ENCODE measurements at places on chromosomes 5 and 9.
A peak's percentile ranks its signal among the peaks of the same experiment; 100 is the strongest.

DNA sequence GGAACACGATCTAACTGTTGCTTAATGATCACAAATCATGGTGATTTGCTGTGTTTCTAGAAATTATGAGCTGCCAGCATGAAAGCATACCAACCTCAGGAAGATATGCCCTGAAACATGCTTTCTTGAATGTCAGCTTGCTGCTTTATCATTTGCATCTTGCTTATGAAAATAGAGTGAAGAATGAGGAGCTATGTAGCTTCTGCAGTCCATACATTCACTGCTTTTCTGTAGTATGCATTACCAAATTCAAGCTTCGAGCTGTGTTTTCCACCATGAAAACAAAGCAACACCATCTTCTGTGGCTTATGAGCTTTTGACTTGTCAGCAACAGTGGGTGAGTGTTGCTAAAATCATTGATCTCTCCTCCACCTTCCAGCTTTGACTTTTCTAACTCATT is 16.5 kb downstream of the F2RL2 start:
- no peak for DNase-seq

- DNase-seq: no peak
Observed at GRCh38 chr9:93597142-93597706, 20.8 kb downstream of the PHF2 start.

DNA sequence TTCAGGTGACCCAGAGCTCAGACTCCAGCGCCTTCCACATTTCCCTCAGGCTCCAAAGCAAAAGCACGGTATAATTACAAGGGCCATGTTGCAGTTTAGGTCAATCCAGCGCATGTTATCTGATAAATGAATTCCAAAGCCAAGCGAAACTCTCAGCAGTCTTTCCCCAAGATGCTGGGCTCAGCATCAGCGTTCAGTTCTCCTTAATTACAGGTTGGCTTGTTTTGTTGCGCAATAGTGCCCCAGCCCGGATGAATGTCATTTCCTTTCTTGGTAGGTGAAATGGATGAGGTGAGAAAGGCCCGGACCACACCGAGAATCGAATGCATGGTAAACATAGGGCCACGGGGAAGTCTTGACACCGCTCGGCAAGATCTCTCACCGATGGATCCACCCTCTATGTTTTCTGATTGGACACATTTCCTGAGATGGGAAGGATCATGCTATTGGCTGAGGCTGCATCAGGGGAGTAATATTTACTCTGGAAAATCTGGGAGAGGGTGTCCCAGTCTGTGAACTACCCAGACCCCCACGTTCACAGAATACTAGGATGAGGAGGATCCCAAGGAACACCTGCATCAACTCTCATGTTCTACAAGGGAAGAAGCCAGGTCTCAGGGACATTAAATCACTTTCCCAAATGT is 221.2 kb upstream of the ANKRD55 start:
- DNase-seq: peak; percentile 26

DNA sequence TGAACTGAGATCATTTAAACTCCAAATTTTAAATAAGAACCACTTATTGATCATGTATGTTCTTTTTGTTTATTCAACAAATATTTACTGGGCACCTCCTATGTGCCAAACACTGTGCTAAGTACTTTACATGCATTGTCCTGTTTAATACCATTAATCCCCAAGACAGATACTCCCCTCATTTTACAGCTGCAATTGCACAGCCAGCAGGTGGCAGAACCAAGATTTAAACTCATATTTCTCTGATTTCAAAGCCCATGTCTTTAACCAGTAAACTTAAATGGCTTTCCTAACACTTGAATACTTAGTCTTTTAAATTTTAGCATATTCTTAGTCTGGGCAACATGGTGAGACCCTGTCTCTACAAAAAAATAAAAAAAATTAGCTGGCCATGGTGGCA is 43.4 kb upstream of the KIAA1958 start:
- peak; percentile 59 for DNase-seq

- no peak for DNase-seq
Observed at GRCh38 chr5:1177826-1178528, 23.4 kb upstream of the SLC6A19 start.

- no peak for DNase-seq
Observed at GRCh38 chr9:119273984-119274665, 95.1 kb downstream of the BRINP1 start.

DNA sequence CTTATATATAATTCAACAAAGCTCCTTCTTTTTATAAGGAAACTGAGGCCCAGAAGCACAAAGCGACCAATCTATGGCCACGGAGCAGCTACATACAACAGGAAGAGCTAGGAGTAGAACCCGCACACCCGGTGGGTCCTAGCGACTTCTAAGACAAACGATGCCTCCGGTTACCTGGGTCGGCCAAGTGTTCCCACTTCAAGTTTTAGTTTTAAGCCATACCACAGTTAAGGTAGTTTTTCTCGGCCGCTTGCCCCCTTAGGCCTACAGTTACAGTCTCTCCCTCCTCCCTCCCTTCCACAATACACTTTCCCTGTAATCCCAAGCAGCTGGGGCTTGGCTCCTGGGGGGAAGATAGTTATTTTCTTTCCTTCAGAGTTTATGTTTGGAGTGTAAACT is 533 bp downstream of the SREK1IP1 start:
- DNase-seq: peak; percentile 34

GRCh38 chr5:159065135-159065534 is 34.6 kb downstream of the EBF1 start:
- DNase-seq: no peak

- no peak for DNase-seq
Observed at GRCh38 chr9:111036429-111036789, 1.9 kb downstream of the LPAR1 start.

- DNase-seq: no peak
Observed at GRCh38 chr5:94376672-94377345, 241.6 kb downstream of the KIAA0825 start.

DNA sequence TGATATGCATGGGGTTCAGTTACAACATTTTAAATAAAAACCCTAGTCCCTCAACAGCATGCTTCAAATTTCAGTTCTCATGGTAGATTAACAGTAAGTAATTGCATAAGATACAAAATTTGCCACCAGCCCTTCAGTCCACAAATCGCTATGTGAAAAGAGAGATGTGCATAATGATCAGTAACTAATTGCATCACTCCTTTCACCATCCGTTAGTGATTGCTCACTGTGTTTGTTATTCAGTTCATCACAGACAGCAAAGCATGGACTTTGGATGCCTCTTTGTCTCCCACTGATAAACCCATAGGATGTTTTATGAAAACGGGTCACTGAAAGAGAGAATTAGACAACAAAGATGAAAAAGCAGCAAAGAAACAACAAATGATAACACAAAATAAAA is 103.2 kb downstream of the MCTP1 start:
- no peak for DNase-seq

DNA sequence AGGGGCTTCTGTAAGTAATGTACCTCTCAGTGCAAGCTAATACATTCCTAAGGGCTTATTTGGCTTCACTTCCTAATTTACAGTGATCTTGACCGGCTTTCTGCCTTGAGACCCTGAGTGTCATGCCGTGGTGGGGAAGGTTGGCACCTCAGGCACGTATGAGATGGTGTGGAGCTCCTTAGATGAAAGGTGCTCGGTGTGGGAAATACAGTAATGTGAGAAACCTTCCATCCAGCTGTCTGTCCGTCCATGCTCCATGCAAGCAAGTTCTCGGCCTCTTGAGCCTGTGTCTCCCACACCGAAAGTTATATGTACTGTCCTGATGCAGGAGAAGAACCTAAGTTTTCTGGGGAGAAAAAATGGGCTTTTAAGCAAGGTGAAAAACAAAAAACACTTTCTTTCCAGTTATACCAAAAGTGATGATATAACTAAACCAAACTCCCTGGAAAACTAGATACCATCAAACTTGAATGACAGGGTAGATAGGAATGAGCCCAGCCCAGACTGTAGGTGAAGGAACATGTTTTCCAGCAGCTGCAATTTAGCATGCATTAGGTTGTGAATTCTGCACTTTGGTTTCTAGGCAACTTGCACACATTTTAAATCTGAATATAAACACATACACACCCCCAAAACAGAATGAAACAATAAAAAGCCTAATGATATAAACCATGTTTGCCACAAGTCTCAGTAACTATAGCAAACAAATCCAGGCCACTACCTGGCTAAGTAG is 279.6 kb downstream of the FANCC start:
- no peak for DNase-seq

GRCh38 chr5:94276048-94276447 is 342.4 kb downstream of the KIAA0825 start:
- no peak for DNase-seq

- DNase-seq: no peak
Observed at GRCh38 chr5:77423022-77423750, 68.9 kb downstream of the WDR41 start.

DNA sequence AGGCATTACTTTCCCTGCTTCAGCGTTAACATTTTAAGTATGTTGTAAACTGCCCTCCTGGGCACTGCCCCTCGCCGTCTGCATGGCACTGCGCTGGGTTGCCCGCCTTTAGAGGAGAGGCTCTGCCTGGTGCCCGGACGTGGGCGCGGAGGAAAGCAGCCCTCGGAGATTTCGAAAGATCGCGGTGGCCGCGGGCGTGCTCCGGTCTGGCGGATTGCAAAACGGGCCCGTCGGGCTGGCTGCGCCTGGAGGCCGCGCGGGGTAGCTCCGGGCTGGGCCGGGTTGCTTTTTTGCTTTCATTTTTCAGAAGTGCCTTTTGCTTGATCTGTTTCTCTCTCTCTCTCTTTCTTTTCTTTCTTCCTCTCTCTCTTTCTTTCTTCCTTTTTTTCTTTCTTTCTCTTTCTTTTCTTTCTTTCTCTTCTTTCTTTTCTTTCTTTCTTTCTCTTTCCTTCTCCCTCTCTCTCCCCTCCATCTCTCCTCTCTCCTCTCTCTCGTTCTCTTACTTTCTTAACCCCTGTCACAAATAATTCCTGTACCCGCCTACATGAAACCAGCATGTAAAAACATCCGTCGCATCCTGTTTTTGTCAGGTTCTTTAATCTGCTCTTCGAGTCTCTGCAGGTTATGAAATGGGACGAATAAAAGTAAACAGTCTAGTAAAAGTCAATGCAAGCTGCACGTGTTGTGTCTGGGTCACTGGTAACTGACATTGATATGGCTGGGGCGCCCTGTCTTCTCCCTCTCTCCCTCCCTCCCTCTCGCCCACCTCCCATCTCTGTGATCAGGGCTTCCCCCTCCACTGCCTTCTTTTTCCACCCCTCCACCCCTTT is 1.7 kb downstream of the FST start:
- peak; percentile 34 for DNase-seq

GRCh38 chr5:11584017-11584416 is 320.2 kb downstream of the CTNND2 start:
- DNase-seq: no peak

DNA sequence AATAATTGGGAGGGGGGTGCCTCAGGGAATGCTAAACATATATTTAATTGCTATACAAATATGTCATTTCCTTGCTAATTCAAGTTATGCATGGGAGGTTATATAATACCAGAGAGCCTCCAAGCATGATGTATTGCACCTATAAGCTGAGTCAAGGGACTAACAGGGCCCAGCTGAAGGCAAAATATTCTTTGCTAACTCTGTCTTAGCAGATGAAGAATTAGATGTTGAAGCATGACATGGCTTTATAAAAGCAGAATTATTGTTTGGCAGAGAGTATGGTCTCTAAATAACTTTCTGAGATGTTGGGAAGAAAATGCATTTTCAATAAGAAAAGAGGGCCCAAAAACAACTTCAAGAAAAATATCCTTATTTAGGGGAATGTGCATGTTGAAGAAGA is 60.4 kb downstream of the SGCD start:
- DNase-seq: no peak

- DNase-seq: no peak
Observed at GRCh38 chr9:35107297-35108290, 4.7 kb upstream of the STOML2 start.

GRCh38 chr5:139862803-139863202 is 67.2 kb downstream of the PSD2 start:
- DNase-seq: no peak

- no peak for DNase-seq
Observed at GRCh38 chr9:5511476-5511875, 1.1 kb downstream of the PDCD1LG2 start.

DNA sequence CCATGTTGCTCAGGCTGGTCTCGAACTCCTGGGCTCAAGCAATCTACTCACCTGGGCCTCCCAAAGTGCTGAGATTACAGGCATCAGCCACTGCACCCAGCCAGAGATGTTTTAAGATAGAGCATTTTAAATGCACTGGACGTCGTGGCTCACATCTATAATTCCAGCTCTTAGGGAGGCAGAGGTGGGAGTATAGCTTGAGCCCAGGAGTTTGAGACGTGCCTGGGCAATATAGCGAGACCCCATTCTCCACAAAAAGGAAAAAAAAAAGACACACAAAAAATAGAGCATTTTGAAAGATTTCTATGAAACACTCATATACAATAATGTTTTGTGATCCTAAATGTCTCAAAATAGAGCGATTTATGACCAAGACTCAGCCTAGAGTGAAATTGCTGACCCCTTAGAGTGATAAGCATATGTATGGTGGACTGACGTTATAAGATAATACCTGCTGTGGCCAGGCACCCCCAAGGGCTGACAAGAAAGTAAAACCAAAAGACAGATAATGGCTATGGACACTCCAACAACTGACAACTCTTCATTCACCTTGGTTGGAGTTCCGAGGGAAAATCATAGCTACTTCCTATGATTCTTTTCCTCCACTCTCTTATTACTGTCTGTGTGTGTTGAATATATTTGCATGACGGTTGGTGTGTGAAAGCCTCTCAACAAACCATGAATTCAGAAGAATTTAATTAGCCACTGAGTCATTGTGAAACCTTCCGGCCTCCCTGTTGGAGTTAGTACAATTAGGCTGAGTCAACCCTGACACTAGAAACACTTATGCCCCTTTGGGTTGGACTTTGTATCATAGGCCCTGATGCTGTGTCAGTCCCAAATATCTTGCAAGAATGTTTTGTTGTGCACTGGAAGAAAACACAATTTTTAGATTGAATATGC is 526.5 kb upstream of the NUDT12 start:
- no peak for DNase-seq

GRCh38 chr5:157994906-157995519 is 136.1 kb upstream of the CLINT1 start:
- peak; percentile 51 for DNase-seq

DNA sequence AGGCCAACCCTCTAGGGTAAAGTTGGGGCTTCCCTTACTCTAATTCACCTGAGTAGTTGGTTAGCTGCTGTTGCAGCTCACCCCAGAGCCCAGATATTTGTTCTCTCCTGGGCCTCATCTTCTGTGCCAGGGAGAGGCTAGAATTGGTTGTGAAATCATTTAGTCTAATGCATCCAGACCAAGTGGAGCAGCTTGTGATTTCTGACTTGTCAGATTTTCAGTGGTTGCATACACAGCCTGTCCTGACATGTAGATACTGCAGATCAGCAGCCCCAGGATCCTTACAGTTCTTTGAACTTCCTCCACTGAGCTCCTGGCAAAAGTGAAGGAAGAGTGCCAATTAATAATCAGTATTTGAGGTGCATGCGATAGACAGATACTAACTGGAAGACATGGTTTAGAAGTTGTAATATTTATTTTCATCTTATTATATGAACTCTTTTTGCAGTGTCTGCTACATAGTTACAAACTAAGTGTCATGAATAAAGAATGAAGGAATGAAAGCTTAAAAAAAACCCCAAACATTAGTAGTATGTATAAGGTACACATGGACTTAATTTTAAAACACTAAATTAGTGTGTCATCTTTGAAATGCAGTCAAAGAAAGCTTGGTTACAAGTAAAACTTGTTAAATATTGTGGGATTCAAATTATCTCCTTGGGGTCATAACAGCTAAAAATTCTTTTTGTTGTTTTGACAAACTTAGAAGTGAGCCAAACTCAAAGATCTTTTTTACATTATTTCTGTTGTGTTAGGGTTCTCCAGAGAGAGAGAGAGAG is 128.5 kb downstream of the VPS13A start:
- no peak for DNase-seq

Data from CD4-positive, alpha-beta T cell (primary cell).